ENCODE measurements at places on chromosomes 2 and 18.

- DNase-seq = no peak
Measured at GRCh38 chr2:84799772-84800171, 81.1 kb downstream of the TRABD2A start.

DNA sequence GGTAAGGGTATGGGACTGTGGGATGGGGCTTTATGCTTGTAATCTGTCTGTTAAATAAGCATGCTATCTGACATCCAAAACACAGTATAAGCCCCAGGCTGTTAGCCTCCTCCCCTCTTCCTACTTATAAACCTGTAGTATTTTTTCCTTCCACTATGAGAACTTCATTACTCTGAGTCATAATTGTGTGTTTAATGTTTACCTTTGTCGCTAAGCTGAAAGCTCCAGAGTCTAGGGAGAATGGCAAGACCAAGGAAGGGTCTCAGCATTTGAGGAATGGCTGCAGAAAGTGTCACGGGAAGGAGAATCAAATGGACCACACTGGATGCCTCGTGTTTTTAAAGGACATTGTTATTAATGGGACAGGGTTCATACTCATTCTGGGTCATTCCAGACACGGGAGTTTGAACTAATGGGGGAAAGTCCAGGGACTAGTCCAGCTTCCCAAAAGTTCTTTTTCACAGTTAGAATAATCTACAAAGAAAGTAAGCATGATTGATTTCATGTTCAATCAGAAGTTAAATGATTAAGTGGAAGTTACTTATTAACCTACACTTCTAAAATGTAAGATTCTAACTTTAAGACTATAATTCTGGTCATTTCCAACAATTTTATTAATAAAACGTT is 292.2 kb downstream of the AFF3 start:
- no peak for DNase-seq

- DNase-seq = no peak
Measured at GRCh38 chr2:150856596-150857281, 369.3 kb upstream of the RND3 start.

GRCh38 chr18:63140997-63141777 is 178.4 kb downstream of the BCL2 start:
- no peak for DNase-seq

DNA sequence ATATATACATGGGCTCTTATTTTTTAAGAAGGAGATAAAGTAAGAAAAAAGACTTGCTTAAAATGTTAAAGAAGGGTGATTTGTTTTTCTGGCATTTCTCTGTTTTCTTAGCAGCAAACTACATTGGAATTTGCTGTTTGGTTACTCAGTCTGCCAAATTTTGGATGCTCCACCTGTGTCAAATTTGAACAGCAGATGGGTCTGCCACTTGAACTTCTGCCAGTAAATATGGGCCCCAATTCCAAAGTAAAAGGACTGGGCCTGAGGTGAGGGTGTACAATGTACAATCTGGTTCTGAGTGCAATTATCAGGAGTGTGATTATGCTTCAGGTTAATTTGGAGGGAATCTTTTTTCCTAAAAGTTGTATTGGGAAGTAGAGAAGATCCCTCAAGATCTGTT is 794.5 kb downstream of the DSC3 start:
- no peak for DNase-seq

GRCh38 chr2:209610631-209611030 is 161.0 kb upstream of the UNC80 start:
- DNase-seq = no peak

Measured in CD4-positive, alpha-beta T cell treated with Interferon alpha-2 for 1 hour (primary cell).